ENCODE measurements at places on chromosomes 5 and 9.

DNA sequence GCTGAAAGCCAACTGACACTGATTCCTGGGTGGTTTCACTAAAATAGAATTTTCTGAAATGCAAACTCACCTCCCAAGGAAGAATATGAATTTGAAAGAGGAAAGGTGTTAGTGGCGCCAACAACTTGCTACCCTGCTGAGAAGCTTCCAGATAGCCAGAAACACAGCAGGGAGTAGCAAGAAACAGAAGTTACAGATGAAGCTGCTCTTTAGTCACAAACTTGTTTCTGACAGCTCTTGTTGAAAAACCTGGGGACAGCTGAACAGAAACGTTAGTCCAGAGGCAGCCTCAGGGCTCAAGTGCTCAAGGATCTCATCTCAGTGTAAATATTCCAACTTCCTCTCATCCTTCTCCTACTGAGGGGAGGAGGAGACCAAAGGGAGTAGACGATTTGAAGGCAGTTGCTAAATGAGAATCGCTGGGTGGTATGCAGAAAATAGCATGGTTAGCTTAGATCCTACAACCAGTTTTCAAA is 184.1 kb downstream of the PDE4D start:
- DNase-seq = no peak

DNA sequence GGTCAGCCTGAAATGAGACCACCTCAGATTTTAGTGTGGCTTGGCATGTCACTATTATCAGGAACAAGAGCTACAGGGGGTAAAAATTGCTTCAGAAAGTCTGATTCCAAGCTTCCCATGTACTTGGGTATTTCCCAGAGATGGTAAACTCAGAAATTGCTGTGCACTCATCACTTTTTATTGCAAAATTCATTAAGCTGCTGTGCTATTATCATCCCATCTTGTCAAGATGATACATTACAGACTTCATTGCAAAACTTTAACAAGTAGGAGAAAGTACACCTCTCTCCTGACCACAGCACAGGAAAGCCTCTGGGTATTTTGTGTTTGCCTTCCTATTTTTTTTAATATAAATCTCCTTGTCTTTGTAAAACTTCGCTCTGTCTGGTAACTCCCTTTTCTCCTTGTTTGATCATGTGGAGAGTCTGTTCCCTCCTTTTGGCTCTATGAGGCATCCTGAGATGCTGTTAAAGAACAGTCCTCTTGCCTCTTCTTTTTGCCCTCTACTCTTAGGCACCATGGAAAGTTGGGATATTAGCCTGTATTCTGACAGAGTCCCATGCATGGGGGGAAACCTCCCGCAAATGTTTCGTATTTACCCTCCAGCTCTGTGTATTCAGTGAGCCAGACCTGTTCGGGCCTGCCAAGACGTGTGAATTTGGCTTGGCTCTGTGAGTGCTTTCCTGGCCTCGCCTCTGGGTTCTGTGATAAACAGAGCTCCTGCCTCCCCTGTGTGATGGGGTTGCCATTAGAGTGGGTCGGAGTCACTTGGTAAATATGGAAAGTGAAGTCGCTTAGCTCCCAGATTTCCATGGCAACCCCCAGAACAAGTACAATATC is 260.7 kb downstream of the NR3C1 start:
- DNase-seq = peak; percentile 63

GRCh38 chr9:75376680-75377254 is 288.5 kb downstream of the OSTF1 start:
- no peak for DNase-seq

DNA sequence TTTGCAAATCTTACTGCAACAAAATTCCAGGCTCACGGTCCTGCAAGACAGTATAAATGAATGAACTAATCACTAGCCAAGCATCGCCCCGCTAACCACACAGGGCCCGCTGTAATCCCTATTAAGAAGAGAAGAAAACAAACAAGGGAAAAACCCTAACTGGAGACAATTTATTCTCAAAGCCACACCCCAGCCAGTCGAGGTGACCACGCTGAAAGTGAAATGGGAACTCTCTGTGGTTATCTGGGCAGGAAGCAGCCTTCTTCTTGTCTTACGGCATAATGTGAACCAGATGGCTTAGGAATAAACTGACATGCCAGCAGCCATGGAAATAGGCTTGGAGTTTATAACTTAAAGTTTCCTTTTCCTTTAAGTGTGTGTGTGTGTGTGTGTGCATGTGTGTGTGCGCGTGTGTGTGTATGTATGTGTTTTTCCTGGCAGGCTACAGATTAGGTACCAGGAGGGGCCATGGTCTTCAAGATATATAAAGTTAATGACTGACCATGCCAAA is 120.2 kb downstream of the SEMA6A start:
- no peak for DNase-seq

DNA sequence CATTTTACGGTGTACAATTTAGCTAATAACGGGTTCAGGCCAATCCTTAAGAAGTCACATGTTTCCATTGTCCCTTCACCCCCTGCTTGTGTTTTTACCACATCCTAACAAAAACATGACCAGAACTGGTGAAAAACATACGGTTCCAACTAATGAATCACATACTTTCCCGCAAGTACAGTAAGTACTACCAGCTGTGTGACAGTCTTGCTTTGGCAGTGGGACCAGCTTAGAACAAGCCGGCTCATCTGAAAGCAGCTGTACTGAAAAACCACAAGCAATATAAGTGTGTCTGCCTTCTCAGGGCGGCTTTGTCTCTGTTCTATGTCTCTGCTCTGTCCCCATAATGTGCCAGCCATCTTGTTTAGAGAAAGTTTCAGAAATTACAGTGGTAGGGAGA is 242.5 kb downstream of the BNC2 start:
- no peak for DNase-seq

Data from uterus (tissue), 4 donors.